Hematopoietic multipotent progenitor cell treated with erythropoietin and hydrocortisone succinate and interleukin-3 and kit ligand, for 17 days (in vitro differentiated cells): ENCODE measurements at places on chromosomes 12 and 14.

DNA sequence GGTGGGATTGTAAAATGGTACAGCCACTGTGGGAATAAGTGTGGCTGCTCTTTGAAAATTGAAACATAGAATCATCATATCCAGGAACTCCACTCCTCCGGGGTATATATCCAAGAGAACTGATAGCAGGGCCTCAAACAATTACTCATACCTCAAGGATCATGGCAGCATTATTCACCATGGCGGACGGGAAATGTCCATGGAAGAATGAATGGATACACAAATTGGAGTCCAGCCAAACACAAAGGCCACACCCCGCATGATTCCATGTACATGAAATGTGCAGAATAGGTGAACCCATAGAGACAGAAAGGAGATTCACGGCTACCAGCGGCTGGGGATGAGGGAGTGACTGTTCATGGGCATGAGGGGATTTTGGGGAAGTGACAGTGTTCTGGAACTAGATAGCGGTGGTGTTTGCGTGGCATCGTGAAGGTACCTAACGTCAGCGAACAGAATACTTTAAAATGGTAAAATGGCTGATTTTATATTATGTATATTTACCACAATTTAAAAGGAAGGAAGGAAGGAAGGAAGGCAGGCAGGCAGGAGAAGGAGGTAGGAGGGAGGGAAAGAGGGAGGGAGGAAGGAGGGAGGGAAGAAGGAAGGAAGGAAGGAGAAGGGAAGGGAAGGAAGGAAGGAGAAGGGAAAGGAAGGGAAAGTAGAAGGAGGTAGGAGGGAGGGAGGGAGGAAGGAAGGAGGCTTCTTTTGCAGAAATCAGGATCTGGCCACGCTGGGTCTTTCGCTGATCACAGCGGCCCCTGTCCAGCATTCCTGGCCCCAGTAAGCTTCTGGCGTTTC lies 14.1 kb upstream of the NCOR2 start:
- no peak for DNase-seq

DNA sequence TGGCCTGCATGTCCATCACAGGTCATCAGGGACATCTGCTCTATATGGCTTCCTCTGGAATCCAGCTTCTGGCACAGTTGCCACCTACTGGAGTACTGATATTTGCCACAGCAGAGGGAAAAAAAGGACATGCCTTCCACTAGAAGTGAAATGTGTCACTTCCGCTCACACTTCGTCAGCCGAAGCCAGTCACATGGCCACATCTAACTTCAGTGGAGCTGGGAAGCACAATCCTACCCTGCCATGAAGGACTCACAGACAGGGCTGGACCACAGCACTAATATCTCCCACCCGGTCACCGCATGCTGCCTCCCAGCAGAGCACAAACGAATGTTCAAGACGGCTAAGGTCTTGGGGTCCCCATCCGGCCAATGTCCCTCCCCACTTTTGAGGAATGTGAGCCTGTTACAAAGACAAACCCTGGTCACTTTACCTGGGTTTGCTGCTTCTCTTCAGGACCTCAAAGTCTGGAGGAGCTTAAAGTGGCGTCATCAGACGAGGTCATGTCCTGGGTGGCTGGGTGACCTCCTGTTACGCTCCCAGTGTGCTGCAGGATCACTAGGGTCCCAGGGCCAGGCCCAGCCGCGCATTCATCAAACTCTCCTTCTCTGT lies 98.6 kb downstream of the GCH1 start:
- no peak for DNase-seq

DNA sequence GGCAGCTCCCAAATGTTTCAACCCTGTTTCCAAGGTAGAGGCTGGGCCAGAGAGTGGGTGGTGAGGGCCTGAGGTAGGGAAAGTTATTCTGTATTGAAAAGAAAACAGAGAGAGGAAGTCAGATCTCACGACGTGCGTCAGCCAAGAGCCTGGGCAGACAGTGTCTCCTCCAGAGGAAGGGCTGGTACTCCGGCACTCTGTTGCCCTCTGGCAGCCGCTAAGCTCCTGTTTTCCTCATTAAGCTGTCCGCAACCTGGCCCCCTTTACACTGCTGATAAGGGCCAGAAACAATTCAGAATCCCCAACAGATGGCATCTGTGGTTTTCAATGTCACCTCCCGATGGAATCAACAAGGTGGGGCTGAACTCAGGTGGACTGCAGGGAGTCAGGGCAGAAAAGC lies 26.0 kb upstream of the LTBP2 start:
- no peak for DNase-seq

GRCh38 chr12:96078231-96079135 lies 43.1 kb upstream of the LTA4H start:
- no peak for DNase-seq

- no peak for DNase-seq
These were observed 673.9 kb downstream of the FLRT2 start for GRCh38 chr14:86203843-86204242.
